ENCODE measurements at places on chromosomes 4 and X.

DNA sequence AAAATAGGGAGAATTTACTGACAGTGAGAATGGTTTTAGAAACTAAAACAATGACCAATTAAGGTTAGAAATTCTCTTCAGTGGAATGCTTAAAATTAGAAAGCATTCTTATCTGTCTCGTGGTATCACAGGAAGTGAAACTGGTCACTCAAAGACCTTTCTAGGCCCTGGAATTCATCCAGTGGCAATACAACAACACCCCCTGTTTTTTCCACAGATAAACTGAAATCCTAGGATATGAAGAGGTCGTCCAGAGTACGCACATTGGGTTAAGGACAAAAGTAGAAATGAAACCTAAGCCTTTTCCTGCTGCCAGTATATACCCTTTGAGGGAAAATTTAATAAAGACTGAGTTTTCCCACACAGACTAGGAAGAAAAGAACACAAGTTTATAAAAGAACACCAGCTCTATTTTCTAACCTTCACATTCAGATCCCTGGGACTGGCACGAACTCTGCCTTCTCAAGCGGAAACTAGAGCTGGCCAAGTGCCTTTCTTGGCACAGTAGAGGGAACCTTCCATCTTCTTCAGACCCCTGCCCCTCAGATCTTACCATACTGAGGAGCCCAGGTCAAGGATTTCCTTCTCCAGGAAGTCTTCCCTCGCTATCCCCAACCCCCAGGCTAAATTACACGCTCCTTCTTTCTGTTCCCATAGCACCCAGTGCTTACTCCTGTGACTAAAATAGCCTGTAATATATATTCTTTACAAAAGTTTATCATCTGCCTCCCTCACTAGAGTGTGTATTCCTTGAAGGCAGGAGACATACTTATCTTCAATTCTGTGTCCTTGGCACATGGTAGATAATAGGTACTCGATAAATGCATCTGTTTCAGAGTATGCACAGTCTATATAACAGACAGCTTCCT lies 16.9 kb downstream of the LHFPL1 start:
- H3K4me1 ChIP-seq, result no peaks in the 10 kb centered on the region
- H3K4me3 ChIP-seq, result no peak overlapping the region
- H3K36me3 ChIP-seq, result no peaks in the 10 kb centered on the region
- H3K27me3 ChIP-seq, result no peaks in the 10 kb centered on the region
- H3K27ac ChIP-seq, result no peak overlapping the region
- no peak for DNase-seq

GRCh38 chrX:17741123-17741511 lies 3.8 kb downstream of the SCML1 start:
- H3K4me3 ChIP-seq, result no peak overlapping the region

DNA sequence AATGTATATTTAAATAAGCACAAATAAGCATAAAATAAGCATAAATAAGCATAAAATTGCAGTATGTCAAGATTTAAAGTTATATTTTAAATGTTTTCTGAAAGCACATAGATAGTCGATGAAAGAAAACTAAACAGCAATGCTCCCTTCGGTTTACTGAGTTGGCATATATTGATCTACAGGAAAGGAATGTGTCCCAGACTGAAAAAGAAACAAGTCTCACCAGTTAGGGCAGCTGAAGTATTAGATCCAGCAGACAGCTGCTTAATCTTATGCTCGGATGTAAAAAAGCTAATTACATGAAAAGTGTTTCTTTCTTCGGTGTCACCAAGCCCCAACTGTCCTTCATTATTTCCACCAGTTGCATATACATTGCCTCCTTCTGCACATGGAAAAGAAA lies 8.7 kb downstream of the RPGR start:
- no peak overlapping the region for H3K4me3 ChIP-seq
- H3K27ac ChIP-seq, result no peak overlapping the region
- no peak for DNase-seq
- no peaks in the 10 kb centered on the region for H3K27me3 ChIP-seq

DNA sequence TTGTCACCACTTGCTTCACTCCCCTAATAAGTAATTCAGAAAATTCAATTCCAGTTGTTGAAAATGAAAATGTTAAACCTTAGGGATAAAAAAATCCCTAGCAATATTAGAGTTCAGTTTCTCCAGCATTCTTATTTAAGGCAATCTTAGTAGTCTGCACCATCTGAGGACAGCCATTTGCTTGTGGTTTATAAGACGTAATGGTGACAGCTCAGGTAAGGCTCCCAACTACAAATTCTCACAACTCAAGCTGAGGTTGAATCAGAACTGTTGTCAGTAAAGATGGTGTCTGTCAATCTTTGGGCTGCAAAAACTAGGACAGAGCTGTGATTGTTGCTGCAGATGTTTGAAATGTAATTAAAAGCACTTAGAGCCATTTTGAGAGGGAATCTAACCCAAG lies 16.3 kb upstream of the ADGRA3 start:
- H3K27me3 ChIP-seq, result no peaks in the 10 kb centered on the region
- no peaks in the 10 kb centered on the region for H3K36me3 ChIP-seq
- no peak overlapping the region for H3K4me3 ChIP-seq
- H3K4me1 ChIP-seq, result no peaks in the 10 kb centered on the region
- no peak overlapping the region for H3K27ac ChIP-seq

DNA sequence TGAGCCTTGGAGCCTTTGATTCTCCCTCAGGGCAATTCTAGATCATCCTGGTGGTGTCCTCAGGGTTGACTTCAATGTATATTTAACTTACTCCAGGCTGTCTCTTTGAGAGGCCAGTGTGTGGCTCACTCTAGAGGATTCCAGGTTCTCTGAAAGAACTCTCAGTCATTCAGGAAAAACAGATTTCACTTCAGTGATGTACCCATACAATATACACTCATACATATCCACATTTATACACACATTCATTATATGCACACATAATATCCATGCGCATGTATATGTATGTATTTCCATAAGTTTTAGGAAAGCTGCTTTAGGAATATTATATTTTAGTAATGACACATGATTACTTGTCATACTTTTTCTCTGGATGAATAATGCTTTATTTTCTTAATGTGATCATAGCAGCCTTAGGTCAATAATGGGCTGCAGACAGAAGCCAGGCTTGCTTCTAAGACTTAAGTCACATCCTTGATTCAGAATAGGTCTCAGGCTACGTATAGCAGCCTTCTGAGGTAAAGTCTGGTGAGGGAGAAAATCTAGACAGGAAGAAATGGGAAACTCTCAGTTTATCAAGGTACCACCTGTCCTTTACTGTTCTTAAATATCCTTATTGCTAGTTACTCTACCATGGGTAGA lies 397.0 kb downstream of the GPAT3 start:
- H3K27me3 ChIP-seq, result no peaks in the 10 kb centered on the region
- H3K4me3 ChIP-seq, result no peak overlapping the region
- DNase-seq, result no peak
- H3K27ac ChIP-seq, result no peak overlapping the region

DNA sequence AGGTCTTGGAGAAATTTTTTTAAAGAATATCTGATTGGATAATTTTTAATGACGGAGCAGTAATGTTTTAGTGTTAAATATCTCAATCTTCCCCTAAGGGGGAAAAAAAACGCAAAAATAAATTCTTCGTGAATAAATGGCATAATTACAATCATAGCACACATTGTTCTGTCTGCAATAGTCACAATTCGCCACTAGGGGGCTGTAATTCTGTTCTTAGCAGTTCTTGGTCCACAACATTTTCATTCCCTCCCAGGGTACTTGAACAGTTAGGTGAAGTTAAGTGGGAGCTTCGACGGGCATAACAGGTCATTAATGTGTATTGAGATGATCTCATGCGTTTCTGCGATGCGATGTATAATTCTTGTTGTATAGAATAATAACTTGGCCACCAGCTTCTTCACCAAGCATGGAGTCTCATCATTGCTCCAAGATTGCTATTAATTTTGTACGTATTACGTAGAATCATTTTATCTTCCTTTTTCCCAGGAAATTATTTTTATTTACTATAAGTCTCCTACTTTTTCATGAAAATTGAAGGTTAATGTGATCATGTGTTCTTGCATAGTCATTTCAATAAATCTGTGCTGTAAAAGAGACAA lies 27.2 kb downstream of the HTR2C start:
- no peaks in the 10 kb centered on the region for H3K36me3 ChIP-seq
- no peak overlapping the region for H3K4me3 ChIP-seq
- H3K4me1 ChIP-seq, result no peaks in the 10 kb centered on the region

DNA sequence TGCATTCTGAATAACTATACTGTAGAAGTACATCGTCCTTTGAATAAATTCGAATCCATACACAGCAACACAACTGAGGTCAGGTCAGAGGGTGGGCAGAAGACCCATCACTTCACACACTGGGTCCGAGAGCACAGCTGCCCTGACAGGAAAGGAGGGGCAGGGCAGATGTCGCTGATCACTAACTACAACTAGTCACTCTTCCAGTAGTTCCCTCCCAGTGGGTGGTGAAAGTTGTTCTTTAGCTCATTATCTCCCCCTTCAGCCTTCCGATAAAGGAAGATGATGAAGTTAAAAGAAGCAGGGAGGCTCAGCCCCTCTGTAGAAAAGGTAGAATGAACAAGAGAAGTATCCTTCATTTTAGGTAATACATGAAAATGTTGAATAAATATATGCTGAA lies 278.9 kb downstream of the INPP4B start:
- no peaks in the 10 kb centered on the region for H3K36me3 ChIP-seq
- DNase-seq, result no peak
- no peak overlapping the region for H3K27ac ChIP-seq
- no peaks in the 10 kb centered on the region for H3K27me3 ChIP-seq
- H3K4me1 ChIP-seq, result no peaks in the 10 kb centered on the region

DNA sequence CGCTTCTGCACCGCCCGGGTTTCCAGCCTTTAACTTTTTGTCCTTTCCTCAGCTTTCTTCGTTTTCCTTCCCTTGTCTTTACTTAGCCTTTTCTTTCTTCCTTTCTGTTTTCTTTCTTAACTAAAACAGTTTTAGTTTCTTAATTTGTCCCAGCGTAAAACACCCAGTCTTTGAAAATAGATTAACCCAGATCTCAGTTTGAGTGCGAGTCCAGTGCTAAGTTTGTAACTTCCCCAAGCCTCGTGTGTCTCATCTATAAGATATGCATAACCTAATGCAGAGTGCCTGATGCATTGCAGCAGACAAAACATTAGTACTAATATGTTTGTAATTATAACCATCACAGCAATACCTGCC lies 460 bp upstream of the GEMIN8 start:
- peaks cover 5% of the 10 kb centered on the region for H3K27me3 ChIP-seq
- no peak for DNase-seq
- peaks cover 18% of the 10 kb centered on the region for H3K4me1 ChIP-seq
- H3K36me3 ChIP-seq, result no peaks in the 10 kb centered on the region
- H3K27ac ChIP-seq, result peak overlapping the region; percentile 74

DNA sequence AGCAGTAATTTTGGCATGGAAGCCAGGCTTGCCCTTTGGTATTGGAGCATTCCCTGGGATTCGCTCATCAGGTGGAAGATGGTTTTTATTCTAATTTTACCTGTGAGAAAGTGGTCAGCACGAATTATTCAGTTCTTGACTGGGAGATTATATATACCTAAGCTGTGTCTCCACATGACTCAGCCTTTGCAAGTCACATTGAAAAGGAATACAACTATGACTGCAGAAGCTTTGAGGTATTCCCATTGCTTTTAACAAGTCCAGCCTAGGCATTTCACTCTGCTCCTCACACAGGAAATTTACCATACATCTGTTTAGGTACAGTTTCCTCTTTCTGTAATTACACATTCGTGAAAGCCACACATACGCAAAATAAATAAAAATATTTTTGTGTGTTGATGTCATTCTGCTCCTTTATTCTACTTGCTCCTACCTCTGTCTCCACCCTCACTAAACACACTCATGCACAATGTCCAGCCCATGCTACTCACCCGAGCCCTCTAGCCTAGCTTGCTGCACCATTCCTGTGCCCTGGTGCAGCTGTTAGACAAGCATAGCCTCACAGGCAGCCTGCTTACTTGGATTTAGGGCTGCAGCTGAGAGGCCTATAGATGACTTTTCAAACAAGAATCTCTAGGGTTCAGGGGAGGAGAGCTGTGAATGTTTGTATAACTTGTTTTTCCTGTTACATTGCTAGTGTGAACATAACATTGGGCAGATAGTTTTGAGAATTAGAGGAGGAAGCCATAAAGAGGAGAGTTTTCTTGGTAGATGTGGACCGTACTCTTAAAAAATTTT lies 504.4 kb upstream of the FAT1 start:
- no peak overlapping the region for H3K4me3 ChIP-seq
- H3K36me3 ChIP-seq, result no peaks in the 10 kb centered on the region
- no peaks in the 10 kb centered on the region for H3K4me1 ChIP-seq
- DNase-seq, result no peak
- H3K27ac ChIP-seq, result no peak overlapping the region

DNA sequence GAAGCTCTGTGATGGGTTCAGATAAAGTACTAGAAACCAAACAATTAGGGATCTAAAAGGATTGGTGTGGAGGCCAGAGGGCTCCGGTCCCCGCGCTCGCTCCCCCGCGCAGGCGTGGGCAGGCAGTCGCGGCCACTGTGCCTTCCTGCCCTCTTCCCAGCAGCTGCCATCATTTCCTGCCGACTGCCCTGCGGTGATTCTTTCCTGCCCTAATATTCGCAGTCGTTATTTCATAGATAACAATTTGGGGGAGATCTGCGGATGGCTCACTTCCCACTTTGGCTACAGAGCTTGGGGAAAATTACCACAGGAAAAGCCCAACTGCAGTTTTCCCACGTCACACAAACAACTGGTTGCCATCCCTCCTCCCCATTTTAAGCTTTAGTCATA lies 2.2 kb downstream of the GRIA2 start:
- H3K36me3 ChIP-seq, result no peaks in the 10 kb centered on the region
- H3K4me1 ChIP-seq, result peaks cover 3% of the 10 kb centered on the region
- peaks cover 13% of the 10 kb centered on the region for H3K27me3 ChIP-seq
- H3K27ac ChIP-seq, result no peak overlapping the region
- H3K4me3 ChIP-seq, result no peak overlapping the region

DNA sequence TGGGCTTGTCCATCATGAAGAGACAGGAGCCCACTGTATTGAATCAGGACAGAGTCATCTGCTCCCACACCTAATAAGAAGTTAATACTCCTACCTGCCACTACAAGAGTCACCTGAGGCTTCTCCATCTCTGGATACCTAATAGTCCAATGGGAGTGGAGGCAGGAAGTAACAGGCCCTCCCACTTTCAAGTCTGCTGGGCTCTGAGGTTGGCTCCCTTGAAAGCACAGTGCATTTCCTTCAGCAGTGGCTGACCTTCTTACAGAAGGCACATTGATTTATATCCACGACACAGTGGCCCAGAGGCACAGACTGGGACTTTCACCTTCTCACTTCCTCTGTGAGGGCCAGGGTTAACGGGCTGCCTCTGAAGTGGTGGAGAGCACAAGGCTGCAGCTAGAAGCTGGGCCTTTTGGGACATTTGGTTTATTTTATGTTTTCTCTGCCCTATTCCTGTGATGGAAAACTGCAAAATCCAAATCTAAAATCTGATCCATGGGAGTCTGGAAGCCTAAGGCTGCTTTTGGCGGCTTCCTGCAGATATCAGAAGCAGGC lies 38.1 kb downstream of the FRG2 start:
- no peak overlapping the region for H3K27ac ChIP-seq
- H3K27me3 ChIP-seq, result no peaks in the 10 kb centered on the region
- H3K4me1 ChIP-seq, result no peaks in the 10 kb centered on the region

GRCh38 chr4:84031401-84031800 lies 467.7 kb downstream of the NKX6-1 start:
- no peak overlapping the region for H3K27ac ChIP-seq
- no peaks in the 10 kb centered on the region for H3K27me3 ChIP-seq
- no peaks in the 10 kb centered on the region for H3K36me3 ChIP-seq

Data from thymus (tissue), 14 donors.